Vagina (tissue), 2 donors: ENCODE measurements at places on chromosomes 16 and 17.

DNA sequence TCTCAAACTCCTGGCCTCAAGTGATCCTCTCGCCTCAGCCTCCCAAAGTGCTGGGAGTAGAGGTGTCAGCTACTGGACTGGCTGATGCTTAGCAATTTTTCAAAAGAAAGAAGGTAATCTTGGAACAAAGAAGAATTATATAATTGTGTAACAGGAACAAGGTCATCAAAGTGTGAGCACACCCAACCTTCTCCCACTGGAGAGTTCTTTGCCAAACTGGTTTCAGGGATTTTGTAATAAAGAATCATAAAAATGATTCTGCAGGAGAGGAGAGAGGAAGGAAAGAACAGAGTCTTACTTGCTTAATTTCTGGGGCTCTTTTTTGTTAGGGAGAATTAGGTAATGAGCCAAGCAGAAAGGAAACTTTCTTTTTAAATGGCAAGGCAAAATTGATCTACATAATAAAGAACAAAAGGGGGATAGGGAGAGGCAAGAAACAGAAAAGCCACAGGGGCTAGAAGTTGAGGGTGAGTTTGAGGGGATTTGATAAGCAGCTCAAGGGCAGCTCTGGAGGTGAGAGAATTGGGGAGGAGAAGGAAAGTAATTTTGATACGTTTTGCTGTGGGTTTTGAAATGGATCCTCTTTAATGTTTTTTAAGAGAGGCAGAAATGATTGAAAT is 21.3 kb downstream of the CHD9NB start:
- DNase-seq, result no peak

DNA sequence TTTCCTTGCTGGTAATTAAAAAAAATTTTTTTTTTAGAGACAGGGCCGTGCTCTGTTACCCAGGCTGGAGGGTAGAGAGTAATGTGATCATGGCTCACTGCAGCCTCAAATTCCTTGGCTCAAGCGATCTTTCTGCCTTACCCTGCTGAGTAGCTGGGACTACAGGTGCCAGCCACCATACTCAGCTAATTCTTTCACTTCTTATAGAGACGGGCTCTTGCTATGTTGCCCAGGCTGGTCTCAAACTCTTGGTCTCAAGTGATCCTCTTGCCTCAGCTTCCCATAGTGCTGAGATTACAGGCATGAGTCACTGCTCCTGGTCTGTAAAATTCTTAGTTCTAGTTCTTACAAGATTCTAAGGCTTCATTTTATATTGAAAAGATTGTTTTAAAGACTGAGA is 11.1 kb downstream of the SMIM36 start:
- no peak for DNase-seq

GRCh38 chr16:88785106-88785924 is at the start of gene PIEZO1:
Gene PIEZO1 (minus strand): TSS chr16:88785220. CDS start chr16:88784964, 256 bp downstream.
- DNase-seq, result no peak

GRCh38 chr17:37294888-37295287 is 80.9 kb upstream of the C17orf78 start:
- no peak for DNase-seq

DNA sequence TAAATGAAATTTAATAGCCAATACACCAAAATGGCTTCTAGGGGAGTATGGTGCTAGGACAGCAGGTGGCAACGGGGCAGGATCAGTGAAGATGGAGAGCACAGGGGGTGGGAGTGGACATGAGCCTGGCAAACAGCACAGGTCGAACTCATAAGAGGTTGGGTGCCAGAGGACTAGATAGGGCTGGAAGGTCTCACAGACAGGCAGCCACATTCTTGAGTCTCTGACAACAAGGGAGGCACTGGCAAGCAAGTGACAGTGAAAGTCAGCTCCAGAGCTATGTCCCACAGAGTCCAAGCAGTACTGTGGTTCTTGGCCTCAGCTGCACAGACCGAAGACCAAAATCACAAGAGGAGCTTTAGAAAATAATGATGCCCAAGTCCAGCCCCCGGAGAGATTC is 61.2 kb downstream of the USP31 start:
- DNase-seq, result no peak

DNA sequence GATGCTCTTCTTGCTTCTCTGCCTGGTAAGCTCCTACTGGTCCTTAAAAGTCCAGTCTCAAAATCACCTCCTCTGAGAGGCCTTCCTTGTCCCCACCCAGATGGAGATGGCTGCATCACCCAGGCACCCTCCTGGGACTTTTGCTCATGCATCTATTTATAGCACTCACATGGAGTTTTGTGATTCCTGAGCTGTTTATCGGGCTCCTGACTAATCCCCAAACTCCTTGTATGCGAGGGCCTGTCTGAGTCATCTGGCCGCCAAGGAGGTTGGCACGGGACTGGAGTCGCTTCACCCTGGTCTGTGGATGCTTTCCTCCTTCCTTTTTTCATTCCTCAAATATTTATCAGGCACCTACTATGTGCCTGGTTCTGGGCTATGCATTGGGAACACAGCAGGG is 2.3 kb upstream of the MAP2K3 start:
- DNase-seq, result no peak
